ENCODE measurements at places on chromosomes 3 and 15.

GRCh38 chr3:129574206-129574605 is 31.2 kb downstream of the H1-8 start:
- DNase-seq: no peak

GRCh38 chr15:40500568-40501330 is 30.0 kb downstream of the CHST14 start:
- DNase-seq: no peak

GRCh38 chr15:78620527-78621421 is at the start of gene CHRNA3:
CHRNA3 (minus strand) TSS chr15:78620996; CDS start chr15:78620794, 202 bp downstream.
- DNase-seq: no peak

DNA sequence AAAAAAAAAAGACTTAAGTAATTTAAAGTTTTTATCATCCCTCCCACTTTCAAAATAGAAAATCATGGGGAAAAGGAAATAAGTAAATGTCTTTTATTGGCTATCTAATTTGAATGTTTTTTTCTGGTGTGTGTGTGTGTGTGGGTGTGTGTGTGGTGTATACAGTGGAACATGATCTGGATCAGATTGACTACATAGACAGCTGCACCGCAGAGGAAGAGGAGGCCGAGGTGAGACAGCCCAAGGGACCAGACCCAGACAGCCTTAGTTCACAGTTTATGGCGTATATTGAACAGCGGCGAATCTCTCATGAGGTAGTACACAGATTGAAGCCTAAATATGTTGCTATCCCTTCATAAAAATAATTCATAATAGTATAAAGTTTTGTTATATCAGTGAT is 44.5 kb downstream of the LRCH3 start:
- DNase-seq: no peak

GRCh38 chr3:129330409-129330808 is 51.7 kb downstream of the HMCES start:
- DNase-seq: no peak

DNA sequence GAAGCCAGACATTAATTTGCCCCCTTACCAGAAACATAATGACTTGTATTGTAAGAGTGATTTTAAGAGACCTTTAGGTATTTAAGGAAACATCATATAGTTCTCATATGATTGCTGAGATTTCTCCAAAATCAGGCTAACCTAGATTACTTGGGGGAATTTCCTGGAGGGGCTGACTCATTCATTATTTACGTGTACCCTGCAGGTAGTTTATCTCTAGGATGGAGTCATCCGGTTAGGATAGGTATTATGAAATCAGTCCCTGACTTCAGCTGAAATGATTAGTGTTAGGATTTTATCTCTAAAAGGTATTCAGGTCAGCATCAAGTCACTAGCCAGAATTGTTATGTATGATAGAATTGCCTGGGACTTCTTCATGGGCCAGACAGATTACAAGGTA is 97.5 kb downstream of the TCF12 start:
- DNase-seq: no peak

- DNase-seq: no peak
Observed at GRCh38 chr3:61912158-61912557, 350.8 kb downstream of the PTPRG start.

DNA sequence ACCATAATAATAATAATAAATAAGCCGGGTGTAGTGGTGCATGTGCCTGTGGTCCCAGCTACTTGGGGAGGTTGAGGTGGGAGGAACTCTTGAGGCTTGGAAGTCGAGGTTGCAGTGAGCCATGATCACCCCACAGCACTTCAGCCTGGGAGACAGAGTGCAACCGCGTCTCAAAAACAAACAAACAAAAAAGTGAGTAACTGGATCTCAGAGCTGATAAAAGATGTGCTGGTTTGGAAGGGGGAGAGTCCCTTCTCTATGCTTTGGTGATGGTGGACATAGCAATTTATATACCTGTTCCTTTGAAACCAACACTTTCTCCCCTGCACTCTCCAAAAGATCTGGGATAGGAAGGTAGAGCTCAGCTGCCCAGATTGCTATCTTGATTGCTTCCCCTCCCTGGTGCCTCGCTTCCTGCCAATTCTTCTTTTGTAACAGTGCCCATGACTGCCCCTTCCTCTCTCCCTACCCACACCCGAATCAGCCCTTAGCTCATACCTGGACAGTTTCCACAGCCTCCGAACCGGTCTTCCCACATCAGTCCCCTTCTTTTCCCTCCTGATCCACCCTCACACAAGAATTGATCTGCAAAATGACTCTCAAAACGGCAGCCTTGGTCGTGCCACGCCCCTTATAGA is 55.1 kb upstream of the UBE2E1 start:
- DNase-seq: no peak

GRCh38 chr3:31077826-31078225 is 183.4 kb upstream of the GADL1 start:
- no peak for DNase-seq

GRCh38 chr3:115341208-115341607 is 194.1 kb upstream of the ZBTB20 start:
- DNase-seq: no peak

DNA sequence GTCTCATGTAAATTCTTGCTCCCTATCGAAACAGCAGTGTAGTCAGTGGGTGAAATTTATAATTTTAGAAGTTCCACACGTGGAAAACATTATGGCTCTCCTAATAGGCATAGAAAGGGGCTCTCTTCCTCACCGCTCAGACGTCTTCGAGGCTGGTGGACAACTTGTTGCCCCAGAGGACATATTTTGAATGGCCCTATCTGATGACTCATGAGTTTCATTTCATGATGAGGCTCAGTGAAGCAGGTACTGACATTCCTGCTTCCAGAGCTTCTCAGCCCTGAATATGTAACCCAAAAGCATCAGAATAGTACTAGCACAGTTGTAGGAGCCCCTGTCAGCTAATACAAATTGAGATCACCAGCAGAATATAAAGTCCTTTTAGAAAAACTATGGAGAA is 117.9 kb downstream of the HERC1 start:
- no peak for DNase-seq

- DNase-seq: no peak
Observed at GRCh38 chr3:45582430-45582829, 12.1 kb upstream of the LIMD1 start.

DNA sequence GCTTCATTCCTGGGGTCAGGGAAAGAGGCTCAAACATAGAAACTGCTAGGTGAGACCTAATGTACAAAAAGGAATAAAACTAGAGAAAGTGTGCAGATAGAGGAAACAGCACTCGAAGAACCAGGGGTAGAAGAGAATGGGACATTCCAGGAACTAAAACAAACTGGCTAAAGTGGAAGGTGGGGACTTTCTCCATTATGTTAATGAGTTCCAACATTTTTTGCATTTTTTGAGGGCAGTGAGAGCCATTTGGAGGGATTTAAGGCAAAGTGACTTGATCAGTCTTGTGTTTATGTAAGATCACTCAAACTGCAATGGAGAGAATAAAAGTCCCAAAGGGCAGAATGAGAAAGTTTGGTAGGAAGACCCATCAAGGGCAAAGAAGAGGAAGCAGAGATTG is 20.6 kb upstream of the SLC4A7 start:
- DNase-seq: no peak

DNA sequence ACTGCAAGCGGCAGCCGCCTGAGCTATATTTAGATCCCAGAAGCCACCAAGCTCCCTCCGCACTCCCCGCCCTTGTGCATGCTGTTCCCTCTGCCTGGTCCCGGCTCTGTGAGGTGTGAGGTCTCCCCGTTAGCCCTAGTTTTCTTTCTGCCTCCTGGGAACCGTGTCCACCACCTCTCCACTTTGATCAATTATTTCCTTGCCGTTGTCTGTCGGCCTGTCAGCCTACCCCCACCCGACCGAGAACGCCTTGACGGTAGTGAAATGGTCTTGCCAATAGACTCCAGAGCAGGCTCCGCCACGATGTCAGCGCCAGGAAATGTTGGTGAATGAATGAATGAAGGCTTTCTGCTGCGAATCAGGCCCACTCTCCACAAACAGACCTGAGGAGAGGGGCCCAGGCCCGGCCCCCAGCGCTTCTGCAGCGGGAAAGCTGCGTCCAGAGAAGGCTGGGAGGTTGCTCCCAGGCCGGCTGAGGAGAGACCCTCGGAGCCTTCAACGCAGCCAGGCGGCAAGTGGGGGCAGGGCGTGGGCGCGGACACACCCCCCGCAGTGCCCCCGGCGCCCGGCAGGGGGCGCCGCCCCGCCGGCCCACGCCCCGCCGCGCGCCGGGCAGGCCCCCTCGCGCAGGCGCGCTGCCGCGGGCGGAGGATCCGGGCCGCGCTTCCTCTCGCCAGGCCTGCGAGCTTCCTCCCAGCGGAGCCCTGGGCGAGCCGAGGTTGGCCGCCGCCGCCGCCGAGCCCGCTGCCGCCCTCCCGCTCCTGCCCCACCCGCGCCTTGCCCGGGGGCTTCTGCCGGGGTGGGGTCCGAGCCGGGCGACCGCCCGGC is at the start of gene CSK:
CSK (plus strand) TSS at position 650 of the 828 bp plus-strand sequence. CDS start 16,218 bp downstream, outside the sequence.
- peak; percentile 71 for DNase-seq

DNA sequence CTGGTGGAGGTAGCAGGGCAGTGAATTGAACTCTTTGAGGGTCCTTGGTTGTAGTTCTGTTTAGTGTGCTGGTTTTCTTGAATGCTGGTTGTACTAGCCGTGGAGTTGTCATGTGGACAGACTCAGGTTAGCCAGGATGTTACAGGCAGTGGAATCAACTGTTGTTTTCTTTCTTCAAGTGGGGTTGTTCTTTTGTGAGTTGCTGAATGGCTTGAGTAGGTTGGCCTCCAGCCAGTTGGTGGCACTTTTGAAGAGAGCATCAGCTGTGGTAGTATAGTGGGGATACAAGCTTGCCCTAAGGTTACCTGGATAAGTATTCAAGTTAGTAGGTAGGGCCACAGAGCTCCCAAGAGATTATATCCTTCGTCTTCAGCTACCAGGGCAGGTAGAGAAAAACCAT is 31.8 kb upstream of the RARB start:
- no peak for DNase-seq

DNA sequence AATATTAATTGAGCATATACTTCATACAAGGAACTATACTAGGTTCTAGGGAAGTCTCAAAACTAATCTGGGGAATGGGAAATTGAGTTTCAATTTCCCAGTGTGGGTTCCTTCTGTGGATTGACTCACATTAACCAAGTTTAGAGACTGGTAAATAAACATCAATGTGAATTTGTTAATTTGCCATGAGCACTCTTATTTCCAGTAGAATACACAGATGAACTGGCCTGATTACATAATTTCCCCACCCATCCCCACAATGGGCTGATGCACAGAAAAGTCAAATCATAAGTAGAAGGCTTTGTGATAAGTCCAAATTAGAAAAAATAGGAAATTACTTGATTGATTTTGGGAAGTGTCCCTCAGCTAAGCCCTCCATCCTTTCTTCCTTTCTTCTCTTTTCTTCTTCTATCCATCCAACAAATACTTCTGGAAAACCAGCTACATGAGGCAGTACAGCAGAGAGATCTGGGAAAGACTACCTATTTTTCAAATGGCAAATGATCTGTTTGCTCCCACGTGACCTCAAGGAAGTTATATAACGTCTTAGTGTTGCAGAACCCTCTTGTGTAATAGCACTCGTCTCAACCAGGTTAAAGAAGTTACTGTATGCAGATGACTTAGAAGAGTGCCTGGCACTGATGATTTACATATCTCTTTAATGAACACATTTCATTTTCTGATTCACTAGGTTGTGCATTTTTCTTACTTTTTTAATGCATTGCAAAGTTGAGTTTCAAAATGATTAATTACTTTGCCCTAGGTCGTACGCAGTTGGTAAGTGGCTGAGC is 312.3 kb downstream of the SV2B start:
- no peak for DNase-seq

GRCh38 chr3:44265815-44266214 is 24.1 kb downstream of the TOPAZ1 start:
- no peak for DNase-seq

DNA sequence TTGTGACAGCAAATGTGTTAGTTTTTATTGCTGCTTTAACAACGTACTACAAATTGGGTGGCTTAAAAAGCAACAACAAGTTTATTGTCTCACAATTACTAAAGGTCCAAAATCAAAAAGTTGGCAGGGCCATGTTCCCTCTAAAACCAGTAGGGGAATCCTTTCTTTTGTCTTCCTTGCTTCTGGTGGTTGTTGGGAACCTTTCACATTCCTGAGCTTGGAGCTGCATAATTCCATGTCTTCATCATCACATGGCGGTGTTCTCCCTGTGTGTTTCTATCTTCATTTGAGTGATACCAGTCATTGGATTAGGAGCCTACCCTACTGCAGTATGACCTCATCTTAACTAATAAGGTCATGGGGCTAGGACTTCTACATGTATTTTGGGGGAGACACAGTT is 7.4 kb downstream of the SPRED1 start:
- no peak for DNase-seq

GRCh38 chr3:1092061-1092460 is 763 bp upstream of the CNTN6 start:
- no peak for DNase-seq

DNA sequence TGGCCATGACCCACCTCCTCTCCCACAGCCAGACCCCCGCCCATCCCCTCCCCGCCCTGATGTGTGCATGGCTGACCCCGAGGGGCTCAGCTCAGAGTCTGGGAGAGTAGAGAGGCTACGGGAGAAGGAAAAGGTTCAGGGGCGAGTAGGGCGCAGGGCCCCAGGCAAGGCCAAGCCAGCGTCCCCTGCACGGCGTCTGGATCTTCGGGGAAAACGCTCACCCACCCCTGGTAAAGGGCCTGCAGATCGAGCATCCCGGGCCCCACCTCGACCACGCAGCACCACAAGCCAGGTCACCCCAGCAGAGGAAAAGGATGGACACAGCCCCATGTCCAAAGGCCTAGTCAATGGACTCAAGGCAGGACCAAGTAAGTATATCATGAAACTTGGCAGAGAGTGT is 11.7 kb downstream of the MAP1A start:
- DNase-seq: no peak

DNA sequence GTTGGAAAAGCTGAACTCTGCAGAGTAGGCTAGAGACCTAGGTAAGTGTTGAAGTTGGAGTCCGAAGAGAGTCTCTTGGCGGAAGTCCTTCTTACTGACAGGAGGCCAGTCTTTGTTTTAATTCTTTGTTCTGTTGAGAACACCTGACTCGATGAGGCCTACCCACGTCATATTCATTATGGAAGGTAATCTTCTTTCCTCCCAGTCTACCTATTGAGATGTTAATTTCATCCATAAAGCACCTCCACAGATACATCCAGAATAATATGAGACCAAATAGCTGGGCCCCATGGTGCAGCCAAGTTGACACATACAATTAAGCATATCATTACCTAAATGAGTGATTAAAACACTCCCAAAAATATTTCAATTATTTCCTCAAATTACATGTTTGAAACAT is 515.5 kb downstream of the CADM2 start:
- no peak for DNase-seq

DNA sequence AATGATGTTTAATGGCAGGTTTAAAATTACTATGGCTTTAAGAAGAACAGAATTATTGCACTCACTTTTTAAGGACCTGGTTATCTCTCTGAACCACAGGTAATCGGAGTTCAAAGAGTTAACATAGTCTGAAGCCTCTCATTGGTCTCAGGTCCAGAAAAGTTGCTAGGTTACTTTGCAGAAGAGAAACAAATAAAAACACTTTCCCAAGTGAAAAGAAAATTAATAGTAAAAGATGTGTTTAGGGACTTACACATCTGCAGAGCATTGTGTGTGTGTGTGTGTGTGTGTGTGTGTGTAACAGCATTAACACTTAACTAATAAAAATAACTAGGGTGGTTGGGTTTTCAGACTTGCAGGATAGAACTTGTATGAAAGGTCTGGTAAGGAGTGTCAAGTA is 1.0 kb downstream of the MASP1 start:
- no peak for DNase-seq

Measured in activated CD4-positive, alpha-beta T cell treated with anti-CD3 and anti-CD28 coated beads for 4 hours (primary cell).